ENCODE measurements at places on chromosomes 5 and 9.

GRCh38 chr5:150895431-150896428, 9.1 kb downstream of the ZNF300 start:
- no peak for DNase-seq

- no peak for DNase-seq
These were observed 13.2 kb upstream of the GLRA1 start for GRCh38 chr5:151937851-151938250.

- DNase-seq = no peak
These were observed 113.1 kb upstream of the TNC start for GRCh38 chr9:115230924-115231515.

GRCh38 chr5:124746916-124747790, 714 bp upstream of the ZNF608 start:
- peak; percentile 57 for DNase-seq

- no peak for DNase-seq
These were observed 103.2 kb downstream of the MED27 start for GRCh38 chr9:131976157-131977108.

DNA sequence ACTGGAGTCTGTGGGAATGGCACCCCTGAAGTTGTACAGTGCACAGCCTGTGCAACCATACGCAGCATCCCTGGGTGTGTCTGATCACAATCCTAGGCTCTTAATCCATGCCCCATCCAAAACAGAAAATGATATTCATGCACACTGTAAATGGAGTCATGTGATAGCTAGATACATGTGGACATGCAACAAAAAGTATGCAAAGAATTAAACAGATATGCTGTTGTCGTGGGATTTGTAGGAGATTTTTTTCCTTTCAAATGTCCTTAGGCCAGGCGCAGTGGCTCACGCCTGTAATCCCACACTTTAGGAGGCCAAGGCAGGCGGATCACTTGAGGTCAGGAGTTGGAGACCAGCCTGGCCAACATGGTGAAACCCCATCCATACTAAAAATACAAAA, 36.1 kb downstream of the PRRX2 start:
- DNase-seq = no peak

- no peak for DNase-seq
These were observed 204.1 kb downstream of the CD180 start for GRCh38 chr5:66992547-66992946.

GRCh38 chr5:158715592-158715991, 384.1 kb downstream of the EBF1 start:
- no peak for DNase-seq

DNA sequence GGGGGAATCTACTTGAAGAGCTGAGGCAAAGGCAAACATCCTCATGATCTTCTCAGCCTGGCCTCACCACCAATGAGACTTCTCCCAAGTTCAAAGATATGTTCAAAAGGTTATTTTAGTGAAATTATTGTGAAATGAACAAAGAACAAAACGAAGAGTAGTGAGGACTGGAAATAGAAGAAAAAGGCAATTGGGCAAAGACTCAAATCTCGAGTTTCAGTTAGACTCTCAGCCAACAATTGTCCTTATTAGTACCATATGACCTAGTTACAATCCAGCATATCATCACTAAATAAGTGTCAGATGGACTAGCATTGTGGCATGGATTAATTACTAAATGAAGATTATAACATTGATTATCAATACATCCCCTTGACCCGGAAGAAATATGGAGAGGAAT, 9.0 kb downstream of the ZNF474 start:
- DNase-seq = no peak

DNA sequence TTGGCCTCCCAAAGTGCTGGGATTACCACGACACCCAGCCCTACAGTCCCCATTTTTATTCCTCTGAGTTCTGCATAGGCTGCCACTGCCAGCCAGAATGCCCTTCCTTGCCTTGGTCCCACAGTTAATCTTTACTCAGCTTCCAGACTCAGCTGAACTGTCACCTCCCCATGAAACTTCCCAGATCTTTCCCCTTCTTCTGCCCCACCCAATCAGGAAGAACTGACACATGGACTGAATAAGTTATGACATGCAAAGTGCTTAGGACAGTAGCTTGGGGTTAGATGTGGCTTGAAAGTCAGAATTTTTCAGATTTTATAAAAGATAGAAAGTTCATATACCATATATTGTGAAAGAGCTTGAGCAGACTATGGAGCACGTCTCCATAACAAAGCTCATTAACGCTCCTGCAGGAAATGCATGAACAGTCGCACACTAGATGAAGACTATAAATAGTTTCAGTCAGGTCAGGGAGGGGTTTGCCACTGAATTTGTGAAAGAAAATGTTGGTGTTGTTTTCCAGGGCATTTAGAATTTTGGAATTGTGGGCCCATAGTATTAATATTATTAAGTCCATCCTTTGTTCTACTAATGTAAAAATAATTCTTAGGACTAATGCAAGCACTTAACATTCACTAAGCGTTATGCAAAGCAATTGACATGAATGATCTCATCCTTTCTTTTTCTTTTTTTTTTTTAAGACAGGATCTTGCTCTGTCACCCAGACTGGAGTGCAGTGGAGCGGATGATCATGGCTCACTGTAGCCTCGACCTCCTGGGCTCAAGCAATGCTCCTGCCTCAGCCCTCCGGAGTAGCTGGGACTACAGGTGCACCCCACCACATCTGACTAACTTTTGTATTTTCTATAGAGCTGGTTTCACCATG, 36.1 kb upstream of the DENND1A start:
- no peak for DNase-seq

GRCh38 chr5:66440202-66440680, 156.0 kb upstream of the MAST4 start:
- DNase-seq = peak; percentile 88

DNA sequence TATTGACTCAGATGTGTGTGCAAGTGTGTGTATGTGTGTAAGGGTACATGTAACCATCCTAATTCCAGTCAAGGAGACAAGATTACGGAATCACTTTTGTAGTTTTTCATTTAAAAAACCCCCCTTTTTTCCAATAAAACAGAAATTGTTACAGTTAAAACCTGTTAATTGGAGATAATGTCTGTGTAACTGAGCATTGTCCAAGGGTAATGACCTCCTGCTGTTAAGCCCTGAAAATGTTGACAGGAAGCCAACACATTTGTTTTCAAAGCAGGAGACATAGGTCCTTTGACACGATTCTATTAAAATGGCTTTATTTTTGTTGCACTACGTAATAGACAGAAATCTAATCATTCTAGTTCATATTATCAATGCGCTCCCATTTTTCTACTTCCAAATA, 457.3 kb upstream of the ARRDC3 start:
- DNase-seq = no peak

DNA sequence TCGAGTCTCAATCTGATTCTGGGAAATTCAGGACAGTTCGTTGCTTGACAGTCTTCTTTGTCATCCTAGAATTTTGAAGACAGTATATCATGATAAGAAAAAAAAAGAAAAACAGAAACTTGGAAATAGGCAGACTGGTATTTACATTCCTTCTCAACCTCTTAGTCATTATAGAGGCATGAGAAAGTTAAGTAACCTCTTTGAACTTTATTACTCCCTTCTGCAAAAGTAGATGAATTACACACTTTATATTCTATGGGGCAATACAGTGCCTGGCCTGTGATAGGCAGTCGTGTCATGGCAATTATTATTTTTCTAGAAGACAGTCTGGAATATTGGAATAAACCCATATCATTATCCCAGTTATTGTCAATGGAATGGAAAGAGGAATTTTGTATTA, 828.9 kb downstream of the TLR4 start:
- peak; percentile 61 for DNase-seq

- DNase-seq = no peak
These were observed 26.9 kb downstream of the ADGRV1 start for GRCh38 chr5:90585337-90585986.

DNA sequence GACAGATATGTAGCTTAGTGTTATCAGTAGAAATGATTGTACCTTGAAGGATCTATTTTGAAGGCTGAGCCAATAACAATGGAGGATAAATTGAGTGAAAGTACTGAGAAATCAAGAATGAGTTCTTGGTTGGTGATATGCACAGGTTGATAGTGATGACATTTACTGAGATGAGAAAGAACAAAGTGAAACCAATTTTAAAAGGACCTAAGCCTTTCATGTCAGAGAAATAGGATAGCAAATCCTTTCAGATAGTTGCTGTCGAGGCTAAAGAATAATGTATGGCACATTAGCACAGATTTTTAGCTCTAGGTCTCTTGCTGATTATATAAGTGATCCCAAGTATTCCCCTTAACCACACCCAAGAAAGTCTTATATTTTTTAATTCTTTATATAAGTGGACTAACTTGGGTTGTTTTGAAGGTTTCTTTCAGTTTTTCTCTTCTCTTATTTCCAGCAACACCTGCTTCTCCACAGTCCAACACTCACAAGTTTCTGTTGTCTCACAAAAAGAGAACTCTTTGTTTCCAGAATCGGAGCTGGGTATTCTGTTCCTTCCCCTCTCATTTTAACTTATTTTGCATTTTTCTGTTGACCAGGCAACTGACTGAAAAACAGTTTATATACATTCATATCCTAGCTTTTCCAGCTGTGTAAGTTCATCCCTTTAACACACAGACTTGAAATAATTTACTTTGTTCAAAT, 286.9 kb upstream of the ATP10B start:
- DNase-seq = no peak

DNA sequence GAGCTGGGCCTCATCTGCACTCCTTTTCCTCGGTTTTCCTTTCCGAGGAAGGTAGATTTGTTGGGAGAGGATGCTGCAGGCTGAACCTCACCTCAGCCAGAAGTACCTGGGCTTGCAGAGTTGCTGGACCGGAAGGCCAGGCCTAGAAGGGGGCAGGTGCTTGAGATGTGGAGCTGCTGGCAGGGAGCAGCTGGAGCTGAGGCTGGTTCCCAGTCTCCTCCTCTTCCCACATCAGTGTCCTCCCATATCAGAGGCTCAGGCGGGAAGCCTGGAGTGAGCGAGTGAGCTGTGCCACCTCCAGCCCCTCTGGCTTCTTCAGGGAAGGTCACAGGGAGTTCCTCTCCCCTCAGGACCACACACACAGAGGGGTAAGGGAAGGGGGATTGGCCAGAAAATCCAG, 259.4 kb downstream of the GADD45G start:
- DNase-seq = no peak

- no peak for DNase-seq
These were observed 86.9 kb downstream of the MVB12B start for GRCh38 chr9:126413391-126414068.

- no peak for DNase-seq
These were observed 113.4 kb upstream of the GHR start for GRCh38 chr5:42309865-42310264.

GRCh38 chr5:170316937-170317336, 19.4 kb upstream of the LCP2 start:
- DNase-seq = no peak

GRCh38 chr5:133782736-133783135, 170.4 kb upstream of the FSTL4 start:
- DNase-seq = no peak

DNA sequence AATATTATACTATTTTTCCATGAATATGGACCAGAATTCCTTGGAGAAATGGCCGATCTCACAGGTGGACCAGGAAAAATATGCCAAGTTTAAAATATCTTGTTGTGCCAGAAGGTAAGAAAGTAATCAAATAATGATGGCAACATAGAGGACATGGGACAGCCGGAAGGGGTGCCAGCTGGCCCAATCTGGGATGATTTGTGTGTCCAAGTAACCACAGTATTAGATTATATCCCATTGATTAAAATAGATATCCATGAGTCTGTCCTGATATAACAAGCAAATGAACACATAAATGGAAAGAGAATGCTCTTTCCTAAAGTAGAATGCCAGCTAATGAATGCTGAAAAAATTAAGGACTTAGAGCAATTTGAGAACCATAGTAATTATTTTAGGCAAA, 39.6 kb upstream of the ANKRD55 start:
- no peak for DNase-seq

Measured in A172 (cell line).